Adrenal gland (tissue), 19 donors: ENCODE measurements at places on chromosomes 3 and 15. TPM values are rescaled to one million over a fixed set of nuclear protein-coding genes. Genes with fewer than 3 reads are reported as not detected.

DNA sequence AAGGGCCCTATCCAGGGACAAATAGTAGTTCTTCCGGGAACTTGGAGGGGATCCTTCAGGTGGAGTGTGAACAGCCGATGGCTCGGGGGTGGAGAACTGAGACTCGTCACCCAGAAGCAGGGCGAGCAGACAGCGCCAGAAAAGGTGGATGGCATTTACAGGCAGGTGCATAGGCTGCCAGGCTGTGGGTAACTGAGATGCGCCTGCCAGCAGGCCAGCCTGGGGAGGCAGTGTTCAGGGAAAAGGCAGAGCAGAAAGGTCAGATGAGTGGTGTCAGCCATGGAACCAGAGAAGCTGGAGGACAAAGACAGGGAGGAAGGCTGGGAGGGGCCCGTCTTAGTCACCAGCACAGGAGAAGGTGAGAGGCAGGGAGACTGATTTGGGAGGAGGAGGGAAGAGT is 53.0 kb upstream of the SEC22A start:
- H3K4me1 ChIP-seq: peaks cover 31% of the 10 kb centered on the region
- no peak overlapping the region for H3K27ac ChIP-seq
- no peaks in the 10 kb centered on the region for H3K27me3 ChIP-seq
- peak; percentile 45 for DNase-seq
- H3K36me3 ChIP-seq: peaks cover 55% of the 10 kb centered on the region

DNA sequence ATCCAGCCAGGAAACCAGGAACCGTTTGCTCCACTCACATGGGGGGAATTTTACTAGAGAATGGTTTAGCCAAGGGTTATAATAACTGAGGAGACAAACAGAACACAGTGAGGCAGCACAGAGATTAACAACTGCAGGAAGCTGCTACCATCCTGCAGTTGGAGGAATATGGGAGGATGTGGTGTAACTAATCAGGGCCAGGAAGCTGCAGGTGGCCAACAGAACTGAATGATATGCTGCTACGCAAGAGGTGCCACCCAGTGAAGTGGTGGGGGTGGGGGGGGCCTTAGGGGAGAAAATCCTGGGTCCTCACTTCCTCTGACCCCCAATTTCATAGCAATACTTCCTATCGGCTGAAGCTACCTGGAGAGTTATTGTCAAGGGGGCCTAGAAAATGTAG is 306.4 kb upstream of the STT3B start:
- no peak overlapping the region for H3K27ac ChIP-seq
- H3K27me3 ChIP-seq: no peaks in the 10 kb centered on the region
- no peak for DNase-seq
- H3K4me1 ChIP-seq: no peaks in the 10 kb centered on the region
- H3K36me3 ChIP-seq: no peaks in the 10 kb centered on the region

- no peaks in the 10 kb centered on the region for H3K36me3 ChIP-seq
- no peaks in the 10 kb centered on the region for H3K4me1 ChIP-seq
- H3K27ac ChIP-seq: no peak overlapping the region
- no peak overlapping the region for H3K4me3 ChIP-seq
These were observed 17.0 kb downstream of the ILDR1 start for GRCh38 chr3:122004991-122005565.

- H3K4me3 ChIP-seq: no peak overlapping the region
- peak; percentile 73 for DNase-seq
- H3K36me3 ChIP-seq: no peaks in the 10 kb centered on the region
- peaks cover 14% of the 10 kb centered on the region for H3K27me3 ChIP-seq
These were observed 18.6 kb upstream of the TICRR start for GRCh38 chr15:89556413-89557262.

Gene STRIT1
- not detected for total RNA-seq

- H3K27me3 ChIP-seq: peaks cover 3% of the 10 kb centered on the region
- H3K36me3 ChIP-seq: no peaks in the 10 kb centered on the region
- peaks cover 7% of the 10 kb centered on the region for H3K4me1 ChIP-seq
- H3K27ac ChIP-seq: no peak overlapping the region
- no peak for DNase-seq
These were observed 8.2 kb upstream of the ANKRD63 start for GRCh38 chr15:40290918-40291574.

GRCh38 chr3:128787256-128788253 is 61.6 kb downstream of the RAB7A start:
- no peak overlapping the region for H3K4me3 ChIP-seq
- no peaks in the 10 kb centered on the region for H3K36me3 ChIP-seq
- no peaks in the 10 kb centered on the region for H3K27me3 ChIP-seq
- no peak overlapping the region for H3K27ac ChIP-seq
- peaks cover 53% of the 10 kb centered on the region for H3K4me1 ChIP-seq

DNA sequence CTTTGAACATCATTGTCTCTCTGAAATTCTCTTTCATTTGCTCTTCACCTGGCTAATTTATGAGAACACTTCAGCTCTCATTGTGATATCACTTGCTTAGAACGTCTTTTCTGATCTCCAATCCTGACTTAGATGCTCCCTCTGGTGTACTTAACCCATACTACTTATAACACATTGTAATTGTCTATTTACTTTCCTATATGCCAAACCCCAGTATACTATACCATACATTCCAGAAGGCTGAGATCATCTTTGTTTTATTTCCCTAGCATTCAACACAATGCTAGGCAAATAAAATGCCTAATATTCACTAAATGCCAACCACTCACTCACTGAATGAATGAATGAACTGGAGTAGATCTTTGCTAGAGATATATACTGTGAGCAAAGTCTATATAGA is 27.0 kb upstream of the PEX5L start:
- DNase-seq: no peak
- no peaks in the 10 kb centered on the region for H3K36me3 ChIP-seq
- H3K27ac ChIP-seq: no peak overlapping the region
- no peaks in the 10 kb centered on the region for H3K27me3 ChIP-seq

- no peak for DNase-seq
- H3K27ac ChIP-seq: no peak overlapping the region
- no peaks in the 10 kb centered on the region for H3K4me1 ChIP-seq
- no peaks in the 10 kb centered on the region for H3K27me3 ChIP-seq
These were observed 1174.7 kb downstream of the ZPLD1 start for GRCh38 chr3:103609472-103609871.

- no peak for DNase-seq
- no peak overlapping the region for H3K27ac ChIP-seq
- H3K27me3 ChIP-seq: no peaks in the 10 kb centered on the region
These were observed 1005.9 kb upstream of the CFAP20DC start for GRCh38 chr3:60055765-60056164.

DNA sequence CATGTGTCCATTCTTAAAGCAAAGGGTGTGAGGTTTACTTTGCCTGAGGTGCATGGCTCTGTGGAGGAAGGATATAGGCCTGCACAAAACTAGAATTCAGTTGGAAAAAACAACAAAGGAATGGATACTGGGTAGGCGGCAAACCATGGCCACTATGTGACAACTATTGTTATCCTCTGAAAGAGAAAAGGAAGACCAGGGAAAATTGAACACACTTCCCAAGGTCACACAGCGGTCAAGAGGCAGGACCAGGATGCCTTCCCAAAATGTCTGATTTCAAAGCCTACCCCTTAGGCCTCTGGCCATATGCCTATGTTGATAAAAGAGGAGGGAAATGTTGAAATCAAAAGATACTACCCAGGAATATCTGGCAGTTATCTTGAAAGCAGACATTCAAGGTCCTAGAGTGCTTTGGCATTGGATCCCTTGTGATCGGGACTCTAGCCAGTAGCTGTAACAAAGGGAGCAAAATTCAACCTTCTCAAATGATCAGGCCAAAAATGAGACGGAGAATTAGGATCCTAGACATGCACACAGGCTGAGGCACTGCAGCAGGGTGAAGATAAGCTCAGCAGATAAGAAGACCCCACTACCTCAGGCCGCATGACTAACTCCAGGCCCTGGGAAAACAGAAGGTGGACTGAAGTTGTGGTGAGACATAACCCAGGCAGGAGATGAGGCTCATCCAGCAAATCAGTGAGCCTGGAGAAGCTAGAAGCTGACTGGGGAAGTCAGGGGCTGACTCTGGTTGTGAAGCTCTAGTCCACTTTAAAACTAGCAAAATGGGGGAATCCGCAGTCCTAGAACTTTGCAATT is 292.2 kb downstream of the NEK10 start:
- peak; percentile 18 for DNase-seq
- no peak overlapping the region for H3K4me3 ChIP-seq
- H3K27ac ChIP-seq: no peak overlapping the region
- no peaks in the 10 kb centered on the region for H3K36me3 ChIP-seq
- no peaks in the 10 kb centered on the region for H3K27me3 ChIP-seq

DNA sequence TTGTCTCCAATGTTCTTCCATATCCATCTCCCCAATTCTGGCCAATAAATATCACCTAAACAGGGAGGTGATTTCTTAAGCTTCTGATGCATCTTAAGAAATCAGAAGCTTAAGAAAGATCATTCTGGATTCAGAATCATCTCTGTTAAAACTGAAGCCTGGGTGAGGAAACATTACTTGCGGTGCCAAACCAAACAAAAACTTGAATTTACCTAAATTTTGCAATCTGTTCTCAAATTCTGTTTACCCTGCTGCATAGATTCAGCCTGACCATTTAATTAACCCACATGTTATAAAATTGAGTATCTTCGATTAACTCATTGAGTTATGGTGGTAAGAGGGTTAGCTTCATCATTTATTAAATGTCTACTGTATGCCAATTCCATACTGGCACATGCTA is 204.4 kb upstream of the ZNF385D start:
- H3K4me1 ChIP-seq: no peaks in the 10 kb centered on the region
- no peak overlapping the region for H3K4me3 ChIP-seq
- H3K36me3 ChIP-seq: no peaks in the 10 kb centered on the region
- H3K27ac ChIP-seq: no peak overlapping the region
- DNase-seq: no peak

Gene SERF2
- total RNA-seq: 1,385 TPM

Gene ANKUB1
- total RNA-seq: not detected

GRCh38 chr3:53044371-53044710 is 1.5 kb downstream of the SFMBT1 start:
- H3K4me1 ChIP-seq: peaks cover 13% of the 10 kb centered on the region
- no peaks in the 10 kb centered on the region for H3K36me3 ChIP-seq
- DNase-seq: no peak
- no peaks in the 10 kb centered on the region for H3K27me3 ChIP-seq
- H3K27ac ChIP-seq: peak overlapping the region; percentile 68

DNA sequence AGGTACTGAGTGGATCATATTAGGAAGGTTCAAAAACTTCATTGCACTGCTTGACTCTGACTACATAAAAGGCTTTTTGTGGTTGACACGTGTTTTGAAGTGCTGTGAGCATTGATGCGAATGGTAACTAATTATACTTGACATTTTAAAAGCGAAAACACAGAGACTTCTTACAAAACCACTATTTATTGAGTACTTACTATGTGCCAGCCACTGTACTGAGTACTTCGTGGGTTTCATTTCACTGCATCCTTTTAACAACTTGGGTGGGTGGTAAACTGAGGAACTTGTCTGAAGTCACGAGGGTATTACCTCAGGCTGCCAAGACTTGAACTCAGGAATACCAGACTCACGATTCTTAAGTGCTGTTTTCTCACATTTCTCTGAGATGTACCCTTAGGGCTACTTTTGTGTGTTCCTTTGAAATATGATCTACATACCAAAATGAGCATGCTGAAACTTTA is 45.3 kb upstream of the PPP4R2 start:
- no peaks in the 10 kb centered on the region for H3K36me3 ChIP-seq
- no peak overlapping the region for H3K27ac ChIP-seq
- no peak overlapping the region for H3K4me3 ChIP-seq
- H3K27me3 ChIP-seq: no peaks in the 10 kb centered on the region

DNA sequence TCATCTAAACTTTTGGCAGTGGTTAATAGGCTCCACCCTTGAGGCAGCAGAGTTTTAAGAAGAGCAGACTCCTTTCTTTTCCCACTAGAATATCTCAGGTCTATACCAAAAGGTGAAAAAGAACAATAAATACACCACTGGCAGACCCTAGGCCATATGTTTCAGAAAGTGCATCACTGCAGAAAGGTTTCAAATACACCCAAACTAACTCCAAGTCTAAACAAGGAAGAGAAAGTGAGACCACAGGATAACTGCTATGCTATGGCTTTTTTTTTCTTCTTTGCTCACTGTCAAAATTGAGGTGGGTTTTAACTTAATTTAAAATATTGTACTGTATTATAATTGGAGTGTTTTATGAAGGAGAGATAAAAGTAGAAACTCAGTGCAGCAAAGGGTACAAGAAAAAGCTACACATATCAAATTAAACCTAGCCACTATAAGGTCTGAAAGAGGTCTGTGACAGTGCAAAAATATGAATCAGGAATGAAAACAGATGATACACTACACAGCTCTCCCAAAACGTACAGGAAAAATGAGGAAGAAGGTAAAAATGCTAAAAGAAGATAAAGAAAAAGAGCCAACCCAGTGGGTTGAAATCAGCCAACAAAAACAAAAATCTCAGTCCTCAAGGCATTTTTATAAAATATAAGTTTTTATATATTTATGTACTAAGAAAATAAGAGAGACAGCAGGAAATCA is 8.4 kb downstream of the SNX4 start:
- H3K36me3 ChIP-seq: no peaks in the 10 kb centered on the region
- peaks cover 14% of the 10 kb centered on the region for H3K4me1 ChIP-seq
- H3K27ac ChIP-seq: peak overlapping the region; percentile 20
- no peaks in the 10 kb centered on the region for H3K27me3 ChIP-seq
- H3K4me3 ChIP-seq: no peak overlapping the region

DNA sequence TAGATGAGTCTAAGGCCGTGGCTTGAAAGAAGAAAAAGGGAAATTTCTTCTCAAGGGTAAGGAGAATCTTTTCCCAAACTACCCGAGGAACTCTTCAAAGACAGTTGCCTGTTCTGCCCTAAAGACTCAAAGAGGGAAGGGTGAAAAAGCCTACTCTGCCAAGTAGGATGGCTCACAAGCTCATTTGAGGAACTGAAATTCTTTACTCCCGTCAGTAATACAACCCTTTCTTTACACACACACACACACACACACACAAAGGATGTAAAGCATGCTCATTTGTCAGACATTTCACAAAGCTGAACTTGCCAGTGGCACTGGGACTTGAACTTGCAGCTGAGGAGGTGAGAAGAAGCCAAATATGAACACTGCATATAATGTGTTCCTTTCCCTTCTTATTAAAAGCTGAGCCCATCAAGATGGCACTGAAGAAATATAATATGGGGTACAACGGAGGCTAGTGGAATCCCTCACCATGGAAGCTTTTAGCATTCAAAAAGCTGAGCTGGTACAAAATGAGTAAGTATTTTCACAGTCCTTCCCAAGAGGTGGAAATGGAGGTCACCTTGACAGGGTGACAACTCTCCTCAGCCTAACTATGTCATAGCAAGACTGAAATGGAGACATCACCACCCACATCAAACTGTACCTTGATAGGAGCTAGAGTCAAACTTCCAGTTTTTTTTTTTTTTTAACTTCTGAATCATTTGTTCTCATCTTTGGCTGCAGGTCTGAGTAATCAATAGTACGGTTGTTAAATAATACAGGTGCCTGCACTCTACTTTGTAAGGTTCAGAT is 57.6 kb downstream of the TAFA4 start:
- H3K36me3 ChIP-seq: no peaks in the 10 kb centered on the region
- no peak for DNase-seq
- no peaks in the 10 kb centered on the region for H3K4me1 ChIP-seq
- no peaks in the 10 kb centered on the region for H3K27me3 ChIP-seq
- H3K4me3 ChIP-seq: no peak overlapping the region
